Stimulated activated CD8-positive, alpha-beta memory T cell treated with anti-CD3 and anti-CD28 coated beads, Interleukin-4, amount 100 ng/mL, for 48 hours (primary cell): ENCODE measurements at places on chromosomes 5 and 9.
A peak's percentile ranks its signal among the peaks of the same experiment; 100 is the strongest.

DNA sequence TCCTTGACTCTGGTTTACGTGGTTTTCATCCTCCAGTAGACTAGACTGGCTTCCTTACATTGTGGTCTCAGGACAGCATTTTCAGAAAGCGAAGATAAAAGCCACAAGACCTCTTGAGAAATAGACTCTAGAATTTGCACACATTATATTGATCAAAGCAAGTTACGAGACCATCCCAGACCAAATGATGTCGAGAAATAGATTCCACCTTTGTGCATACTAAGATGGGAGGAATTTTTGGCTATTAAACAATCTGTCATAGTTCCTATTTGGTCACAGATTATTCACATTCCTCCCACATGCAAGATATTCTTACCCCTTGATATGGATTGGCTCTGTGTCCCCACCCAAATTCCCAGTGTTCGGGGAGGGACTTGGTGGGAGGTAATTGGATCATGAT is 65.6 kb downstream of the TEX10 start:
- DNase-seq: no peak

DNA sequence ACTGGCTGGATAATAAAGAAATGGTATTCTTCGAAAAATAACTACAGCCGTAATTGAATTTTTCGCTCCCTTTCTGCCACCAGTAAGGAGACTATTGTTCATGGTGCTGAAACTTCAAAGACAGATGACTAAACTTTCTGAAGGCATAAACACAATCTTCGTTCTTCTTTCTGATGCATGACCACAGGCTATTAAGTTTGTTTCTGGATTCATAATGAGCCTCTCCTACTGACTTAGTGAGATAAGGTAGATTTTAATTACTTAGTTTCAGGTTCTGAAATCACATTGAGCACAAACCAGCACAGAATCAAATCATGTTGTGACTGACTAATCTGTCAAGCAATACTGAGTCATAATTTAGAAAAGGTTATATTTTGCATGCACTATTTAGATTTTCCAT is 441.8 kb upstream of the CCNG1 start:
- DNase-seq: no peak

DNA sequence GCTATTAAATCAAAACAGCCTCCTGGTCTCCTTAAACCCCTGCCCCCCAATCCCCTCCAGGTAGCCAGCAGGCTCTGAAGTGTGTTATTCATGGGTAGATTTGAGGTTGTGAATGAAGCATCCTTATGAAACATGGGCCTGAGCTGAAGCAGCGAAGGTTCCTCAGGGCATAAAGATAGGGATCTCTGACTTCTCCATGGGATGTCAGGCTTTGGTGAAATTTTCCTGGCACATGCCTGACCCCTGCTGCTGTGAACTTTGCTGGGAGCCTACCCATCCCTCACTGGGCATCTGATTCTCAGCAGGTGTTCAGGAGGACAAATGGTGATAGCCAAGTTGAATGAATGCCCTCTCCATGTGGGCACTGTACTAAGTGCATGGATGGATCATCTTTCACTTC is 250.3 kb downstream of the ASTN2 start:
- no peak for DNase-seq

DNA sequence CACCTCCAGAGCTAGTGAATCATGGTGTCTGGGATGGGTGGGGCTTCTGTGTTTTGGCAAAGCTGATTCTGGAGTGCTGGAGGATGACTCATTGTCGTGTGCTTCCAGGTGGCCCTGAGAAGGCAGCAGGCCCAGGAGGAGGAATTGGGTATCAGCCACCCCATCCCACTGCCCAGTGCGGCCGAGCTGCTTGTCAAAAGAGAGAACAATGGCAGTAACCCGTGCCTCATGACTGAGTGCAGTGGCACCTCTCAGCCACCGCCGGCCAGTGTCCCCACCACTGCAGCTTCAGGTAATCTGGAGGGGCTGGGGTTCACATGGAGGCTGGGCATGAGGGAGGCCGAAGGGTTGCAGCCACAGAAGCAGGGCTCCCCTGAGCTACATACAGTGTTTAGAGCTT is 5.4 kb downstream of the DMRT1 start:
- DNase-seq: no peak

GRCh38 chr5:9233712-9234111 is 312.2 kb downstream of the SEMA5A start:
- DNase-seq: no peak

DNA sequence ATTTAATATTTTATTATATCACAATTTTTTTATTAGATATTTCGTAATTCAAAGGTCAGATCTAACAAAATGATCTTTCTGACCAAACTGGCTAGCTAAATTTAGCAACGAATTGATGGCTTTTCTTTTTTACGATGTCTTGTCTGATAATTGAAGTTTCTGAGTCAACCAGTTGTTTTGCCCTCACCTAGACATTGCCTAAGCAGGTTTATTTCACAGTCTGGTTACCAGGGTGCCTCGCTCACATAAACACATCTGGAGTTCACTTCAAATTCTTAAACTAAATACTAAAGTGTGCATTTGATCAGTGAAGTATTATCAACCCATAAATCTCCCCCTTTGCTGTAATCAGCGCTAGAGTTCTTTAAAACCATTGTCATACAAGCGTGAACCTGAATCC is 448.3 kb downstream of the TLE4 start:
- no peak for DNase-seq

- DNase-seq: no peak
Measured at GRCh38 chr5:120901199-120901598, 437.1 kb downstream of the PRR16 start.

DNA sequence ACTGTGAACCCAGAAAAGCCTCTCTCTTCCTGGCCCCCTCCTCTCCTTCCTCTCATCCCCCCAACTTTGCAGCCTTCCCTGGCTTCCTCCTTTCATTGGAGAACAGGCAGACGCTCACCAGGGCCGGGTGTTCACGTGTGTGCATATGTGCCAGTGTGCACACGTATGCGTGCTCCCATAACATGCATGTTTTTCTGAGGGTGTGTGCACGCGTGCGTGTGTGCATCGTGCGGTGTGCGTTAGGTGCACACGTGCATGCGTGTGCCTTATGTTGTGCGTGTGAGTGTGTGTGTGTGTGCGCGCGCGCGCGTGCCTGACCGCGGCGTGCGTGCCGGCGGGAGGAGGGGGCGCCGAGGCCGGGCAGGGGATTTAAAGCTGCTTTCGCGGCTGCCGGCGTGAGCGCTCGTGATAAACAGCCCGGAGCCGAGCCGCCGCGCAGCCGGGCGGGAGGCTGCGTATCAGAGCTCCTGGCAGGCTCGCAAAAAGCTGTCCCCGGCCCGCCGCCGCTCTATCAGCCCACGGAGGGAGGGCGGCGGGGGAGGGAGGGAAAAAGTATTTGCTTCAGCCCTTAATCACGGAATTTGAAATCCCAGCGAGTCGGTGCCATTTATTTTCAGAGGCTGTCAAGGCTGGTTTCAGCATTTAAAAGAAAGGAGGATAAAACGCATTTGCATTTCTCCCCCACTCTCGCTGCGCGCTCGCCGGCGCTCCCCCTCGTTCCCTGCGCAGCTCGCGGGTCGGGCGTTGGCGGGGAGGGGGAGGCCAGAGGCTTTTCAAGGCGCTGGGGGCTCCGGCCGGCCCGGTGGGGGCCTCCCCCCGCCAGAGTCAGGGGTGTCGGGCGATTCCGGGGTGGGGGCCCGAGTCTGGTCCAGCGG is 183.9 kb downstream of the C9orf50 start:
- DNase-seq: peak; percentile 44

- DNase-seq: no peak
Measured at GRCh38 chr5:156543348-156544145, 216.6 kb downstream of the SGCD start.

GRCh38 chr9:92590377-92590776 is 54.6 kb upstream of the ECM2 start:
- no peak for DNase-seq

DNA sequence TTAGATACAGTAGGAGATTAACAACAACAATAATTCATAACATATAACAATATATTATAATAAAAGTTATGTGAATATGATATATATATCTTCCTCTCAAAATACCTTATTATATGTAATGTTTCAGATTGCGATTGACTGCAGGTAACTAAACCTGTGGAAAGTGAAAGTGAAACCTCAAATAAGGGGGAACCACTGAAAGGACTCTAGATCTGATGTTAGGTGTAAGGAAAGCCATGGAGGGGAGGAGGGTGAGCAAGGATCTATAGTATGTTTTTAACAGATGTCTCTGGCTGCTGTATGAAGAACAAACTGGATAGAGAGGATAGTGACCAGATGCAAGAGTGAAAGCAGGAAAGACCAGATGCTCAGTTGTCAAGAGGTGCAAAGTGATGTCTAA is 5.8 kb upstream of the FSTL4 start:
- DNase-seq: no peak

- no peak for DNase-seq
Measured at GRCh38 chr9:127734247-127734746, 797 bp downstream of the TOR2A start.

GRCh38 chr5:36366883-36367282 is 65.2 kb upstream of the RANBP3L start:
- no peak for DNase-seq

GRCh38 chr9:5571629-5572232 is 57.2 kb upstream of the RIC1 start:
- no peak for DNase-seq

DNA sequence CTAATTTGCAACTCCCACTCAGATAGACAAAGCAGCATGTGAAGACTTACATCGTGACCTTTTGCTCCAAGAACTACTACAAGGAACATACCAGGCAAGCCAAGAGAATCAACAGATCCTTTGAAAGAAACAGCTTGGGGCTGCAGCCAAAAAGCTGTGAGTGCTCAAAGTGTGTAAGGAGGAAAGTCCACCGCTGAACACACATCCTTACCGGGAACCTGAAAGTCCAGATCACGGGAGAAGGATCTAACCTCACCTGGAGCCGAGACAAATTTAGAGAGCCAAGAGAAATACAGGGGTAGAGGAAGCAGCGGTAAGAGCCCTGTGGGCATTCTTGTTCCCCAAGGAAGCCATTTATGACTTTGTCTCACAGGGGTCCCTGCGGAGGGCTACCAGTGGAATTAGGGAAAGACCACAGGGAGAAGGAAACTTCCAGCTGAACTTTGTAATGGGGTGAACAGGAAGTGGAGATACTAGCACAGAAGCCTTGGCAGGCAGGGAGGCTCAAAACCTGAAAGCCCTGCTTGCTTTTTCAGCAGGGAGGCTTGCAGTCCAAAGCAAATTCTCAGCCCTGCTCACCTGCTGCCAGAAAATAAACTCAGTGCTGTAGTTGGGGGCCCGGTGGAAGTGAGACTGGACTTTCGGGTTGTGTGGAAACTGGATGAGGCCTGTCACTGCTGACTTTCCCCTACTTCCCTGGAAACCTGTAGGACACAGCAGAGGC is 350.2 kb downstream of the DTWD2 start:
- DNase-seq: no peak

DNA sequence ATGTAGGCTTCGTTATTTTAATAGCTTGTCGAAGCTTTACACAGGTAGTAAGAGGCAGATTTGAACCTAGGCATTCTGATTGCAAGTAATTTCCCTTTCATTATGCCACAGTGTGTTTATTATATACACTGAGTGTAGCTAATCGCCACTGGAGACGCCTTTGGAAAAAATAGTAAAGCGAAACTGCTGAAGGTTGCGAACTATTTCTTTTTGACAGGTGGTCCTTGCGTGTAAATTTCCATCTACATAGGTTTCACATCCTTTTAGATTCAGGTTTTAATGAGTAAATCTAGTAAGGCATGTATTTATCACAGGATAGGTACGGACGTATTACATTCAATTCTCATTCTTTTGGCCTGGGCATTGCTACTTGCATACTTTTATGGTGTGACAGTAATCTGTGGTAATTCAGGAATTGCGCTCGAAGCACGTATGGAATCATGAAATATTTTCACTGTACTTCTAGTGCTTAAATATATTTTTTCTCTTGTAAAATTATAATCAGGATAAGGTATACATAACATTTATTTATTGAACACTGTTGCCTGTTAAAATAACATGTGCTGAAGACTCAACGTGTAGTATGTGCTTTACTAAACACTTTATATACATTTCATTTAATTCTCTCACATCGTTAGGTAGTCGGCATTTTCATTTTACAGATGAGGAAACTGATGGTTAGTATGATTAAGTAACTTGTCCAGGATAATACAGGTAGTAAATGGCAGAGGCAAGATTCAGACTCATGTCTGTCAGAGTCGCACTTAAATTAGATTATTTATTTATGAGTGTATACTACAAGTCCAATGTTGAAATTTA is 1.8 kb downstream of the MARCHF6 start:
- no peak for DNase-seq

DNA sequence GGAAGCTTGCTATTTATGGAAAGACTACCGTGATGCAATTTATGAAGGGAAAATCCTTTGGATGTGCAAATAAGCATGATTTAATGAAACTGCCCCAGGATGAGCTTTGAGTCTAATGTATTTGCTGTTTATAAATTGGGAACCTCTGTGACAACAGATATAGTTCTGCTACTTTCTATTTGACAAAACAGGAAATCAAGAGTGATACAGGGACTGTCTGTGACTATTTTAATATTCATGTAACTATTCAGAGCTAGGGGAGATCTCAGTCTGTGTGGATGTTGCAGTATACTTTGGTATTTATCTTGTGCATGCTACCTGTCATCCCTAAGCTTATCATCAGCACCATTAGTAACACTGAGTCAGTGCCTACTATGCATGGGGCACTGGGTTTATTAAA is 132.1 kb downstream of the PDZD2 start:
- DNase-seq: no peak

DNA sequence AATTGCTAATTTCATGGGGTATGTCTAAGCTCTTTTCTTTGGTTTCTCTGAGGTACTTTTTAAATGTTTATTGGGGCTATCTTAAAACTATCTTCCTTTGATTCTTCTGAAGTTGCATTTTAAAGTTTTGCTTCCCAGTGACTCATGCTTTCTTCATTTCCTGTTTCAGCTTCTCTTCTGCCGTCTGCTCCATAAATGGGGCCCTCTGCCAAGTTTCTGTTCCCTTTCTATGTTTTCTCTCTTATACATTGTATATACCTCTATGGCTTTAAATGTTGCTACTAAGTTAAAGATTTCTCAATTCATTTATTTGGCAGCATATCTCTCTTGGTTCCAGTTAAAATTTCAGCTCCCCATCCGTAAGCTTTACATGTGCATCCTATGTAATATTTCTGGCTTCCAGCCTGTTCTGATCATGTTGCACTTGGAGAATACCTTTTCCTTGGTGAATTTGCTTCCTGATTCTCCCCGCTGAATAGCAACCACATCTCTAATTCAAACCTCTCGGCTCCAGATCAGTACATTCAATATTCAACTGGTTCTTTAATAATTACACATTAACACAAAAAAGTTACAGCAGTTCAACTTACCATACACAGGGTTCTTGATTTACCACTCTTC is 125.3 kb downstream of the ST8SIA4 start:
- no peak for DNase-seq

GRCh38 chr5:176540956-176541337 is 3.7 kb upstream of the RNF44 start:
- peak; percentile 46 for DNase-seq

- DNase-seq: no peak
Measured at GRCh38 chr9:35725362-35725761, 6.6 kb downstream of the TLN1 start.
